ENCODE measurements at places on chromosomes 4 and X.

DNA sequence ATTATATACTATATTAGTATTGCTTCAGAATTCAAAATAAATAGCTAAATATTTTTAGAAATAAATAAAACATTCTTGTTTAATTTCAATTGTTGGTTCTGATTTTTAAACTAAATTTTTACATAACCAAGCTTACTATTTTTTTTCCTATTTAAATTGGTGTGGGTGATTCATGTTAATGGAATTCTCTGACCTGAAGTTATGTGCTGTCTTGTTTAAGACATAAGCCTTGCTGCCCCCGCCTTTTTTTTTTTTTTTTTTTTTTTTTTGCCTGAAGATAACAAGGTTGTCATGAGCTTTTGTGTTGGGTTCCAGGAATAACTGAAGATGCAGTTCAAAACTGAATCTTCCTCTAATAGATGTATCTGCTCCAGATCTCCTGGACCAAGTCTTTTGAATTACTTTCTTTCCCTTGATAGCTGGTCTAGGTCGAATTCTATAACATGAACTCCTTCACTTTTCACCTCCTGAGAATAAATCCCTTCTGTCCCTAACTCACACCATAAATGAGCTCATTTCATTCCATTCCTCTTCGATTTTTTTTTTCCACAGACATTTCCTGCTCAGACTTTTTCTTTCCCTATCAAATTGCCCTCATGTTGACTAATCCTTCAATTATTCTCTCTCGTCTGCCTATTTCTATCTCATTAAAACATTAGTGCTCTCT, 261.5 kb upstream of the FTHL17 start:
- DNase-seq: no peak

- no peak for DNase-seq
Measured at GRCh38 chrX:114581528-114582263, 2.2 kb upstream of the HTR2C start.

- no peak for DNase-seq
Measured at GRCh38 chr4:178314287-178314686, 872.0 kb upstream of the AGA start.

- DNase-seq: no peak
Measured at GRCh38 chrX:23372220-23372902, 37.7 kb downstream of the PTCHD1 start.

DNA sequence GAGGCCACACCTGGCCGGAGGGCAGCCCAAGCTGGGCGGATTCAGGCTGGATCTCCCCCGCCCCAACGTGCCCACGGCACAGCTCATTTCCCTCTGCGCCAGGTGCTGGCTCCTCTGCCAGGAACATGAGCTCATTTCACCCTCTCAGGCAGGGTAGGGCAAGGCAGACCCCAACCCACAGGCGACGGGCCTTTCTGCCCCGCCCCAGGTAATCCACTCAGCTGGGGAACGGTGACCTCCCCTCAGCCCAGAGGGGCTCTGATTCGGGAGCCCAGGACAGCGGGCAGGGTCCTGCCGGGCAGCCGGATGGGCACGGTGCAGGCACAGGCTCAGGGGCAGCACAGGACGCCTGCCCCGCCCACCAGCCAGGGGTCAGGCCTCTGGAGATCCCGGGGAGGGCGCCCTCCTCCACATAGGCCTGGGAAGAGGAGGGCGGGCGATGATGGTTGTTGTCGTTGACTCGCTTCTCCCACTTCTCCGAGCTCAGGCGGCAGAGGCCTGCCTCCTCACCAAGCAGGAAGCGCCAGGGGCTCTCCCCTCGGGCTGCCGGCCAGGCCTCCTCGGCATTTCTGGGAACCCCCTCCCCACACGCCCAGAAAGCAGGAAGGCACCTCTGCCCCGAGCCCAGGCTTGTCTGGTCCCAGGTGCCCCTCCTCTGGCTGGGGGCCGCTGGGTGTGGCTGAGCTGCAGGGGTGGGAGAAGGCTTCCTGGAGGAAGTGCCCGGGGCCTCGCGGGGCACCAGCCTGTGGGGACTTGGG, 31.1 kb downstream of the TACC3 start:
- DNase-seq: peak; percentile 82

DNA sequence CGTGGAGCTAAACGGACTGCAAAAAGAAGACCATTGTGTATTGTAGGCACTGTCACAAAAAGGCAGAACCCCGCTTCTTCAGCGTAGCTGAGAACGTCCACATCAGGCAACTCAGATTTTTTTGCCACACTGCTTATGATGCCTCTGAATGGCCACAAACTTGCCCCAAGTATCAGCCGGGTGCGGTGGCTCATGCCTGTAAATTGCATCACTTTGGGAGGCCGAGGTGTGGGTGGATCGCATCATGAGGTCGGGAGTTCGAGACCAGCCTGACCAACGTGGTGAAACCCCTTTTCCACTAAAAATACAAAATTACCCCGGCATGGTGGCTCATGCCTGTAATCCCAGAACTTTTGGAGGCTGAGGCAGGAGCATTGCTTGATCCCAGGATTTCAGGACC, 14.9 kb upstream of the IL3RA start:
- peak; percentile 40 for DNase-seq

DNA sequence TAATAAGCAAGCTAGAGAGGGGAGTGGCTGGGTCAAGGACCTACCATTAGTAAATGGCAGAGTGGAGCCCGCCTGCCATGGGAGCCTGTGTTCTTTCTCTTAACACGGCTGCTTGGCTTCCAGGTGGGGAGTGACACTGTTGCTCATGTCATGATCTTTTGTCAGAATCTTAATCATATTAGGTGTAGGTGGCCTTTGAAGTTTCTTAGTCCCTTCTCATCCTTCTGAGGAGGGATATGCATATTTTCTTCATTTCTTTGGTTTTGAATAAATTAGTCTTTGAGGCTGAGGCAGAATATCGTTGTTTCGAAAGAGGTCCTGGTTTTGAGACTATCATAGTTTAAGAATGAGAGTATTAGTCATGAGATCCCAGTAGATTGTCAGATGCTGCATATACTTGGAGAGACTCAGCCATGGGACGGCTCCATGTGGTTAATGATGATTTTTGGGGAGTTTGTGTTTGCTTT, 28.9 kb downstream of the SNX25 start:
- peak; percentile 53 for DNase-seq

- DNase-seq: no peak
Measured at GRCh38 chr4:94965852-94966251, 208.1 kb downstream of the BMPR1B start.

DNA sequence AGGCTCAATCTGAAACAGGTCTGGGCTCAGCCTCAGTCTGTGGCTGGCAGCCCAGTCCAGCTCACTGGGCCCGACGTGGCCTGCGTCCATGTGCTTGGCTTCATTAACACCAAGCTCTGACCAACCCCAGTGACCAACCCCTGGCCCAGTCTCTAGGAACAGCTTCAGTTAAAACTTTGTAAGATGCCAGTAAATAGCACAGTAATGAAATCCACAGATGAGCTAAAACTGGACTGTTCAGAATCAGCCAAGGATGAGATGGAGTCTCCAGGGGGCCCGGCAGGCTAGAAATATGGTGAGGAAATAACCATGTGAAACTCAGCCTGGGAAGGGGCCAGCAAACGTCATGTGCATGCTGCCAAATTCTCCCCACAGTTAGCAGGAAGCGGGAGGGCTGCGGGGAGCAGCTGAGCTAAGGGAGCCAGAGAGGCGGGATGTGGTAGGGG, 37.1 kb upstream of the XPNPEP2 start:
- no peak for DNase-seq

- no peak for DNase-seq
Measured at GRCh38 chr4:87465739-87466366, 43.5 kb downstream of the NUDT9 start.

- DNase-seq: no peak
Measured at GRCh38 chr4:169100670-169101101, 90.6 kb upstream of the CBR4 start.

DNA sequence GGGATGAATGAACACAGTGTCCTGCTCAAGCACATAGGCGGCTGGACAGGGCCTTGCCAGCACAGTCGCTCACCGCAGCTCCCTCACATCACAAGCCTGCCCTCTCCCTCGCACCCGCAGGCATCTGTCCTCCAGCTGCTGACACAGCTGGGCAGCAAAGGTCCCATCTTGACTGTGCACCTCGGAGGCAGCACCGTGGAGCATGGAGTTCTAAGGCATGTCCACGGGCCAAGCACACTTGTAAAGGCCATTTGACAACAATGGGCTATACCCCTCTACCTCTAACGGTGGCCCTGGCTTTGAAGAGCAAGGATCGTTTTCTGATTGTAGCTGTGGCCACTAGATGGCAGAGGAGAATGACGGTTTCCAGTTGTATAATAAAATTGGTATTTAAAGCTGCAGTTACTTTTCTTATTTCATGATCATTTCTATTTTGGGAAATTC, 53.8 kb downstream of the APLN start:
- DNase-seq: peak; percentile 16

- DNase-seq: no peak
Measured at GRCh38 chr4:15918484-15919129, 19.9 kb downstream of the FGFBP1 start.

- DNase-seq: peak; percentile 6
Measured at GRCh38 chrX:147803948-147804347, 107.8 kb upstream of the FMR1 start.

DNA sequence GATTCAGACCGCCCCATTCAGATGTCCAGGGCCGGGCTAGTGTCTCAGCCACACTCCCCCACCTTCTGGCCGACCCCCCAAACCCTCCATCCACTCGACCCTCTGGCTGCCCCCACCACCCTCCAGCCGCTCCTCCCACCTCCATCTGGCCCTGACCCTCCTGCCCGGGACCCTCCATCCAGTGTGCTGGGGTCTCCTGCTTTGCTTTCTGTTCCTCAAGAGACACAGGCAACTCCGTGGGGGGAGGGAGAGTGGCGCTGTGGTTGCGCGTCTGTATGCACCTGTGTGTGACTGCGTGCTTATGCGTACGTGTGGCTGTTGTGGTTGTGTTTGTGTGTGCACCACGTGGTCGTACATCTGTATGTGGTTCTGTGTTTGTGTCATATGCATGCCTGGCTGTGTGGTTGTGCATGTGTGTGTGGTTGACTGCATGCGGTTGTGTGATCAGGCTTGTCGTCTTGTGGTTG, 33.3 kb downstream of the CPLX1 start:
- peak; percentile 67 for DNase-seq

- no peak for DNase-seq
Measured at GRCh38 chrX:34299451-34299967, 167.4 kb upstream of the FAM47A start.

DNA sequence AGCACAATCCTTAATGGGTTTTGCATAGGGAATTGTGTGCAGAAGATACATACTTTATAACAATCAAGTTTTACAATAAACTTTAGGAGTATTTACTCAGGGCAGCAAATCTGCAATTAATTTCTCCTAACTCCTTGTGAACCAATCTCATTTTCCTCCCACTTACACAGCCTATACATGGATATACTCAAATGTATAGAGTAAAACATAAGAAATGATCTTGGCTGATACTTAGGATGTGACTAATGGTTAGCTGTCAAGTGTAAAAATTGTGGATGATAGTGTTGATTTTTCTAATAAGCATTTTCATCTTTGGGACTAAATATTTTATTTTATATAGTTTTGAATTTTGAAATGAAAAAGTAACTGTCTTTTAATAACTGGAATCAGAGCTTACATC, 759.6 kb downstream of the GRID2 start:
- no peak for DNase-seq

DNA sequence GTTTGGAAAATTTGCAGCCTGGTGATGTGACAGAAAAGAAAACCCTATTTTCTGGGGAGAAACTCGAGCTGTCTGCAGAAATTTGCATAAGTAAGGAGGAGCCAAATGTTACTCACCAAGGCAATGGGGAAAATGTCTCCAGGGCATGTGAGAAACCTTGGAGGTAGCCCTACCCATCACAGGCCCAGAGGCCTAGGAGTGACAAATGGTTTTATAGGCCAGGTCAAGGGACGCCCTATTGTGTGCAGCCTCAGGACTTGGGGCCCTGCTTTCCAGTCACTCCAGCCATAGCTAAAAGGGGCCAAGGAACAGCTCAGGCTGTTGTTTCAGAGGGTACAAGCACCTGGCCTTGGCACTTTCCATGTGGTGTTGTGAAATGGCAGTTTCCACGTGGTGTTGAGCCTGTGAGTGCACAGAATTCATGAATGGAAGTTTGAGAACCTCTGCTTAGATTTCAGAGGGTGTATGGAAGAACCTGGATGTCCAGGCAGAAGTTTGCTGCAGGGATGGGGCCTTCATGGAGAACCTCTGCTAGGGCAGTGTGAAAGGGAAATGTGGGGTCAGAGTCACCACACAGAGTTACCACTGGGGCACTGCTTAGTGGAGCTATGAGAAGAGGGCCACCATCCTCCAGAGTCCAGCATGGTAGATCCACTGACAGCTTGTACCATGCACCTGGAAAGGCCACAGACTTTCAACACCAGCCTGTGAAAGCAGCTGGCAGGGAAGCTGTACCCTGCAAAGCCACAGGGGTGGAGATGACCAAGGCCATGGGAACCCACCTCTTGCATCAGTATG, 637.6 kb upstream of the EPHA5 start:
- no peak for DNase-seq

DNA sequence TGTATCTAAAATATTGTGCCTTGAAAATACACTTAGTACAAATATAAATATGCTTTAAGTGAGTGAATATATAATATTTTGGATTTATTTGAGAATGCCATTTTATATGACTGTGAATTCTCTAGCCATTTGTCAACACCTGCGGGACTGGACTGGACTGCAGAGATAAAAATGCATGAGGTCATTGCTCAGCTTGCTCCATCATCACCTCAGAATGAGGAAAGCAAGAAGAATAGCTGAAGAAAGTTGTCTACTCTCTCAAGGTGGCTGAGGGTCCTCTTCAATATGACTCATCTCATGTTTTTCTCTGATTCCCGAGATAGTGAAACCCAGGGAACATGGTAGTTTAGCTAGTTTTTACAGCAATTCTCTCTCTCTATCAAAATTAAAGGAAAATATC, 732.5 kb upstream of the AGA start:
- no peak for DNase-seq

- no peak for DNase-seq
Measured at GRCh38 chrX:151994476-151994875, 20.0 kb upstream of the GABRE start.

DNA sequence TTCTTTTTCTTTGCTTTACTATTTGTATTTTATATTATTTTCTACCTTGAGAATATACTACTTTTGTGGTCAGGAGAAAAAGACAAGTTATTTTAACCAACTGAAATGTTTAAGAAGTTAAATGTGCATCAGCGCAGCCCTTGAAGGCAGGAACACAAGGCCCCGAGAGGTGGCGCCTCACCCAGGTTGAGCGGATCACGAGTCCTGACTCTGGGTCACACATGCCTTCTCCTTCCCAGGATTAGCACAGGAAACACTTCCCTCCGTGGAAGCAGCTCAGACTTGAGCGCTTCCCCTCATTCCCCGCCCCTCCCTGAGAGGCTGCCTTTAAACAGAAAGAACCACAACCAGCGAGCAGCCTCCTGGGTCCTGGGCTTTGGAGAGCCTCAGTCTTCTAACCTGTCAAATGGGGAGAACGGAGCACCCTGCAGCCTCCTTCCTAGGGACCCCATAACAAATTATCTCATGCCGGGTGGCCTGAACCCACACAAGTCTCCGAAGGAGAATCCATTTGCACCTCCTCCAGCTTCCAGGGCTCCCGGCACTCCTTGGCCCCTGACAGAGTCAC, 217.6 kb downstream of the AFAP1 start:
- peak; percentile 38 for DNase-seq

DNA sequence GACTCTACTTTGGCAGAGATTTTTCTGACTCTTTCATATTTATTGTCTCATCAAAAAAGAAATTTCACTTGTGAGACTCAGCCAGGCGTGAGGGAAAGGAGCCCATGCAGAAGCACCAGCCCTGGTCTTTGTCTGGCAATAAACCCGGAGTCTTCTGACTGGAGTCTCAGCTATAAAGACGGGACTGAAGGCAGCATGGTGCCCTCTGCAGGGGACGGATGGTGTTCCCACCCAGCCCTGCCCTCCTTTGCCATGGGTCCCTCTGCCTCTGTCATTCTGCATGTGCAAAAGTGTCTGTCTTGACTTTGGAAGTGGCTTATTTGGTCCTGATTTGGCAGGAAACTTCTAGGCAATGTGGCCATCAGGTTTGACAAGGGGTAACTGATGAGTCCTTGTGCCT, 14.2 kb downstream of the ZNF185 start:
- peak; percentile 29 for DNase-seq

All from activated CD4-positive, alpha-beta T cell treated with anti-CD3 and anti-CD28 coated beads for 36 hours (primary cell).